Activated CD8-positive, alpha-beta T cell treated with anti-CD3 and anti-CD28 coated beads for 36 hours (primary cell): ENCODE measurements at places on chromosomes 12 and 14.

DNA sequence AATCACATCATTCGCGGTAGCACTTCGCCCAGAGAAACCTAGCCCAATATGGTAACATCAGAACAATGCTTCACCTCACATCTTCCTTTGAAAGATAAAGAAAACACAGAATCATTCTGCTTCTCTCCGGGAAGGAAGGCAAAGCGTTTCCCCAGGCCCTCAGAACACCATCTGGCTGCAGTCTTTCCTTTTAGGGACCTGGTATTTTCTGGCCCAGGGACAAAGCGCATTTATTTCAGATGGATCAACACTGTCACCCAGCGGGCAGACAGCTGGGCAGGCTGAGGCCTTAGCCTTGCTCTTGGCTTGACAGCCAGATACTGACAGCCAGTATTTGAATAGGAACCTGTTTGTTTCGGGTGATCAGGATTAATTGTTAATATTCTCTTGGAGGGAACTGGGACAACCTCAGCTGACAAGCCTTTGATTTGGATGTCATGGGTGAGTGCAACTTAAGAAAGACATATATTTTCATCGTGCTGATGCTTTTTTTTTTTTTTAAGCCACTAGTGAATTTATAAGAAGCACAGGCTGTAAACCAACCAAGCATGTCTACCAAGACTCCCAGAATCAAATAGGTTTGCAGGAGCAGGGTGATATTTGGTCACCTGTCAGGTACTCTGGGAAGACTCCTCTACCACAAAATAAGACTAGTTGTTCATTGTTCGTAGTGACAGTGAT, 118.9 kb downstream of the VEZT start:
- no peak for DNase-seq
- no peak overlapping the region for H3K27ac ChIP-seq
- no peaks in the 10 kb centered on the region for H3K27me3 ChIP-seq

DNA sequence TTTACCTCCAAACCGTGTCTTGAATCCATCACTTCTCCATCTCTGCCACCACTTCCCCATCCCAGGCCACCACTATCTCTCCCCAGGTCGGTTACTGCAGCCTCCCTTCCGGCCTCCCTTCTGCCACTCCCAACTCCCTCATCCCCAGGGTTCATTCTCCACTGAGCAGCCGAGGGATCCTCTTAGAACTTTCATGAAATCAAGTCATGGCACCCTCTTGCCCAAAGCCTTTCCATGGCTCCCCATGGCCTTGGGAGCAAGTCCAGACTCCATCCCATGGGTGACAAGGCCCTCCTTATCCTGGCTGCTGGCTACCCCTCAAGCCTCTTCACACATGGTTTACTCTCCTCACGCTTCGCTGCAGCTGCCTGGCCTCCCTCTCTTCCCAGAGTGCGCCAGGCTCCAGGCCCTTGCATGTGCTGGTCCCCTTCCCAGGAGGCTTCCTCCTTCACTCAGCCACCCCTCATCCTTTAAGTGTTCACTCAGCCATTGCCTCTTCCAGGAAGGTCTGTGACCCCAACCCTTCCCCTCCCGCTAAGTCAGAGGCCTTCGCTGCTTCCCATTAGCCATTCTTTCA, 17.9 kb upstream of the SH2B3 start:
- no peaks in the 10 kb centered on the region for H3K4me1 ChIP-seq
- no peaks in the 10 kb centered on the region for H3K27me3 ChIP-seq
- no peaks in the 10 kb centered on the region for H3K36me3 ChIP-seq
- no peak for DNase-seq
- no peak overlapping the region for H3K4me3 ChIP-seq

GRCh38 chr12:104858611-104859543, 99.2 kb downstream of the SLC41A2 start:
- no peaks in the 10 kb centered on the region for H3K36me3 ChIP-seq
- no peaks in the 10 kb centered on the region for H3K4me1 ChIP-seq
- H3K4me3 ChIP-seq = no peak overlapping the region
- no peak overlapping the region for H3K27ac ChIP-seq
- no peaks in the 10 kb centered on the region for H3K27me3 ChIP-seq

- no peak for DNase-seq
- no peak overlapping the region for H3K4me3 ChIP-seq
- H3K27ac ChIP-seq = no peak overlapping the region
- no peaks in the 10 kb centered on the region for H3K36me3 ChIP-seq
- H3K27me3 ChIP-seq = no peaks in the 10 kb centered on the region
- H3K4me1 ChIP-seq = no peaks in the 10 kb centered on the region
These were observed 188.4 kb downstream of the NRXN3 start for GRCh38 chr14:78358591-78358990.

DNA sequence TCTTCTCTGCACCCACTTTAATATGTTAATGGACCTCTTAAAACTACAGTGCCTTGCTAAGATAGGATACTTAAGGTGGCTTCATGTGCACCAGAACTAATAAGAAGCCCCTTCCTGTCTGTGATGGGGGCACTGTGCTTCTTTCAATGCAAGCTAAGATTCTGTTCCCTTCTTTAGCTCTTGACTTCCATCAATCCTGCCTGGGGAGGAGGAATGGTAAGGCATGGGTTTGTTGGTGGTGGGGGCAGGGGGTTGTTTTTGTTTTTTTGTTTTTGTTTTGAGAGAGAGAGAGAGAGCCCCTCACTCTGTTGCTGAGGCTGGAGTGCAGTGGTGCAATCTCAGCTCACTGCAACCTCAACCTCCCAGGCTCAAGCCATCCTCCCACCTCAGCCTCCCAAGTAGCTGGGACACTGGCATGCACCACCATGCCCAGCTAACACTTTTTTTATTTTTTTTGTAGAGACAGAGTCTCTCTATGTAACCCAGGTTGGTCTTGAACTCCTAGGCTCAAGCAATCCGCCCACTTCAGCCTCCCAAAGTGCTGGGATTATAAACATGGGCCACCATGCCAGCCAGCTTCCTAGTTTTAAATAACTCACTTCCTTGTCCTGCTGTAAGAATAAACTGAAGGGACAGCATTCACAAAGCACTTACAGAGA, 4.5 kb upstream of the KRT3 start:
- H3K36me3 ChIP-seq = no peaks in the 10 kb centered on the region
- H3K4me1 ChIP-seq = no peaks in the 10 kb centered on the region
- no peak overlapping the region for H3K27ac ChIP-seq

- no peak for DNase-seq
- H3K4me3 ChIP-seq = no peak overlapping the region
- no peaks in the 10 kb centered on the region for H3K4me1 ChIP-seq
- H3K36me3 ChIP-seq = no peaks in the 10 kb centered on the region
These were observed 62.3 kb downstream of the PRKD1 start for GRCh38 chr14:29865299-29865698.

DNA sequence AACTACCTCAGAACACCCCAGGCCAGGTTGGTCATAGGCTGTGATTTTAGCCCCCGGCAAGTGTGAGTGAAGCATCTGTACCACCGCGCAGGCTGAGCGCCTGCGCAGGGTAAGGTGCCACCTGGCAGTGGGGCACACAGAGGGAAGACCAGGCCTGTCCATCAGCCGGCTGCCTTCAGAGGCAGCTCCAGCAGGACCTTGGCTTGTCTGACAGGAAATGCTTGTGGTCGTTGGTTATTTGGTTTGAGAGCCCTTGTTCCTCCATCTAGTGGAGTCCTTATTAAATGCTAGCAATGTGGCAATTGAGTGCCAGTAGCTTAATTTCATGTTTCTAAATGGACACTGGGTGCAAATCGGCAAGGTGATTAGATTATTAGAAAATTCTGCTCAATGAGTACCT, 27.5 kb downstream of the SLC25A29 start:
- peak overlapping the region; percentile 70 for H3K27ac ChIP-seq
- peaks cover 34% of the 10 kb centered on the region for H3K36me3 ChIP-seq
- no peak for DNase-seq
- peaks cover 53% of the 10 kb centered on the region for H3K4me1 ChIP-seq

DNA sequence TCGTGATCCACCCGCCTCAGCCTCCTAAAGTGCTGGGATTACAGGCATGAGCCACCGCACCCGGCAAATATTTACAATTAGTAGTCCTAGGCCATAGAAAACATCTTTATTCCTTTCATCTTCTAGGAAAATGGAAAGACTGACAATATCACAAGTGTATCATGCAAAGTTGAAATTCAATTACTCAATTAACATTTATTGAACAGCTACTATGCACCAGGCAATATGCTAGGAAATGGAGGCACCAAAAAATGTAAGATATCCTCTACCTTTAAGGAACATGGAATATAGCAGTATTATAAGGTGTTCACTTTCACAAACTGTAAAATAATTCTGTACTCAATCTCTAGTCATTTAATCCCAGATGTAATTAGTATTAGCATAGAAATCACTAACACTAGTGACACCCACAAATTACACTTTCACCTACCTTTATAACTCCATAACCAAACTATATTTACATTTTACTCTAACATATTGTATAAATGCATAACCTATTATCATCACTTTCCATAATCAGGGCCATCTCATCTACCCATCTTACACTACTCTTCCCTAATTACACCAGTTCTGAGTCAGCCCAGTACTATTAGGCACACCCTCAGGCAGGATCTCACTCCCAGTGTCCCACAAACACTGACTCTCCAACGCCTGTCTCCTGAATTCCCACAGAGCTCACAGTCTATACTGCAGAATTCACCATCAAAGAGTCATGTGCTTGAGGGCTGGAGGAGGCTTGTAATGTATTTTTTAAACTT, 10.4 kb downstream of the CORO1C start:
- H3K27me3 ChIP-seq = no peaks in the 10 kb centered on the region
- peaks cover 2% of the 10 kb centered on the region for H3K36me3 ChIP-seq
- DNase-seq = no peak
- no peak overlapping the region for H3K27ac ChIP-seq
- H3K4me3 ChIP-seq = no peak overlapping the region

GRCh38 chr12:18496156-18496555, 234.8 kb downstream of the PIK3C2G start:
- H3K4me1 ChIP-seq = no peaks in the 10 kb centered on the region
- no peak overlapping the region for H3K27ac ChIP-seq
- no peaks in the 10 kb centered on the region for H3K36me3 ChIP-seq
- no peak overlapping the region for H3K4me3 ChIP-seq
- no peaks in the 10 kb centered on the region for H3K27me3 ChIP-seq

DNA sequence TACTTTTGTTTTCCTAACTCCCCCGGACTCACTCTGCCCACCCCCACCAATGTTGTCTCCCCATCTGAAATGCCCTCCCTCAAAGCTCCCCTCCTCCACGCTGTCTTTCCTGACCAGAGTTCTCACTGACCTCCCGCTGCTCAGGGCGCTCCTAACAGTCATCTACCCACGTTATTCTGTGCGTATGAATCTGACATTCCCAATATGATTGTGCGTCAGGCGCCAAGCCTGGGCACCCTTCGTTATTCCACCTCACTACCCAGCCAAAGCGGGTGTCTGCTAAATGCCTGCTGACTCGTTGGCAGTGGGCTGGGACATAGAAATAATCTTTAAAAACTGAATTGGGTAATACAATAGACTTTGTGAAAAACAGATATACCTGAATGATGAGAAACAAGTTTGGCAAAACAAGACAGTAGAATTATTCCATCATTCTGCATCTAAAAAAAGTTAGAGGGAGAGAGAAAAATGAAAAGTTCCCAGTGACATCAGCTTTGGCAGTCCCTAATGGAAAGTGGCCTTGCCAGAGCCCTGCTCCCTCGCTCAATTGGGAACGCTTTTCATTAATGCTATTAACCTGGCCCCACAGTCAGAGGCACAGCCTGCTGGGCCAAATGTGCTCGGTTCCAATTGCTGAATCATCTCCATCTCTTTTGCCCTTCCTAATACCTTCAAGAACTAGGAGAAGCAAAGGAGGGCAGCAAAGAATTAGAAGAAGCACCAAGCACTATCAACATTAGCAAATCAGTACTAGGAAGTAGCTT, 74.0 kb upstream of the PLXNC1 start:
- no peak overlapping the region for H3K27ac ChIP-seq
- no peak overlapping the region for H3K4me3 ChIP-seq
- H3K27me3 ChIP-seq = peaks cover 5% of the 10 kb centered on the region
- H3K4me1 ChIP-seq = peaks cover 12% of the 10 kb centered on the region
- no peaks in the 10 kb centered on the region for H3K36me3 ChIP-seq

DNA sequence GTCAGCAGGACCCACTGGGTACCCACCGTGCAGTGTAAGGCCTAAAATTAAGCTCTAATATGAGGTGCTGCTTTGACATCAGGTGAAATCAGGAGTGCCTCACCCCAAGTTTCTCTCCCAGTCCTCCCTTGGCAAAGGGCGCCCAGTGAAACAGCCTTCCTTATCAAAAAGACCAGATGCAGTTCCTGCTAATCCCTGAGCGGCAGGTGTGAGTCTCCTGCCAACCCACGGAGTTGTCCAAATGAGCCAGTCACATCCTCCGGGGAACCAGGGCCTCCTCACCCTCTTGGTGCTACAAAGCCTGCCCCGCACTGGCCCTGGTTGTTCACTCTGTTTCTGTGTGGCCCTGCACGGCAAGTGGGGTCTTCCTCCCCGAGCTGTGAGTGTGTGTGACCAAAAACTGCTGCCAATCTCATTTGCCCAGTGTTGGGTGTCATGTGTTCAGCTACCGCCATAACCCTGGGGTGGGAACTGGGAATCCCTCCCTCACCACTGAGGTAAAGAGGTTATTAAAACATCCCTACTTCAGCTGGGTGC, 20.2 kb upstream of the P2RX4 start:
- no peaks in the 10 kb centered on the region for H3K36me3 ChIP-seq
- no peak overlapping the region for H3K4me3 ChIP-seq
- H3K4me1 ChIP-seq = peaks cover 3% of the 10 kb centered on the region
- no peak for DNase-seq
- H3K27ac ChIP-seq = no peak overlapping the region

DNA sequence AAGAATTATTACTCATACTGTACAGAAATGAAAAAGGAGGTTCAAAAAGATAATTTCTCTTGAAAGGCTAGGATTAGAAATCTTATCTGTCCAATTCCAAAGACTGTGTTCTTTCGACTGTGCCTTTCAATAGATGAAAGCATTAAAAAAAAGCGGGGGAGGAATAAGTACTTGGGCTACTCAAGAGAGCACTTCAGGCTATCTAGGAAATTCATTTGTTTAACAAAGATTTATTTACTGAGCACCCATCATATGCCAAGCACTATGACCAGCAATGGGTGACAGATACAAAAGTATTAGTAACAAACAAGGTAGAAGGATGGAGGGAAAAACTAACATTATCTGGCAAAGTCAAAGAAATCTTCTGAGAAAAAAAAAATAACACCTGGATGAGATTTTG, 37.4 kb downstream of the SENP1 start:
- no peaks in the 10 kb centered on the region for H3K4me1 ChIP-seq
- H3K36me3 ChIP-seq = peaks cover 45% of the 10 kb centered on the region
- no peak for DNase-seq
- H3K27ac ChIP-seq = no peak overlapping the region
- H3K27me3 ChIP-seq = no peaks in the 10 kb centered on the region

- no peak overlapping the region for H3K4me3 ChIP-seq
- peaks cover 11% of the 10 kb centered on the region for H3K4me1 ChIP-seq
- H3K27me3 ChIP-seq = no peaks in the 10 kb centered on the region
- H3K36me3 ChIP-seq = peaks cover 7% of the 10 kb centered on the region
- no peak for DNase-seq
- H3K27ac ChIP-seq = no peak overlapping the region
These were observed 165.5 kb upstream of the ATP2B1 start for GRCh38 chr12:89874146-89874545.

DNA sequence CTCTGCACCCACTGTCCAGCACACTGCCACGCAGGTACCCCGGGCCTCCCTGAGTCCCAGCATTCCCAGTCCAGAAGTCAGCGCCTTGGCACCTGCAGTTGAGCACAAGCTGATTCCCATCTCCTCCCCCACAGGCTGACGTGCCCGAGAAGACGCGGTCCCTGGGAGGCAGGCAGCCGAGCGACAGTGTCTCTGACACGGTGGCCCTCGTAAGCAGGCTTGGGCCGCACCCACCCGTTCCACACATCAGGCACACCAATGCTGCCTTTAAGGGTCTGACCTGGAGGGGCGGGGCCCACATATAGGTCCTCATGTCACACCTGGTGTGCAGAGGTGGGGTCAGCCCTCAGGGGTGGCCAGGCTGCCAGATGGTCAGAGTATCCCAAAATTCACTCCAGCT, 18.4 kb upstream of the TEX22 start:
- no peak overlapping the region for H3K4me3 ChIP-seq
- H3K27ac ChIP-seq = no peak overlapping the region
- no peak for DNase-seq
- H3K36me3 ChIP-seq = no peaks in the 10 kb centered on the region
- H3K27me3 ChIP-seq = no peaks in the 10 kb centered on the region
